Testis (tissue), 5 donors: ENCODE measurements at places on chromosomes 3 and 15. TPM values are rescaled to one million over a fixed set of nuclear protein-coding genes. Genes with fewer than 3 reads are reported as not detected.

DNA sequence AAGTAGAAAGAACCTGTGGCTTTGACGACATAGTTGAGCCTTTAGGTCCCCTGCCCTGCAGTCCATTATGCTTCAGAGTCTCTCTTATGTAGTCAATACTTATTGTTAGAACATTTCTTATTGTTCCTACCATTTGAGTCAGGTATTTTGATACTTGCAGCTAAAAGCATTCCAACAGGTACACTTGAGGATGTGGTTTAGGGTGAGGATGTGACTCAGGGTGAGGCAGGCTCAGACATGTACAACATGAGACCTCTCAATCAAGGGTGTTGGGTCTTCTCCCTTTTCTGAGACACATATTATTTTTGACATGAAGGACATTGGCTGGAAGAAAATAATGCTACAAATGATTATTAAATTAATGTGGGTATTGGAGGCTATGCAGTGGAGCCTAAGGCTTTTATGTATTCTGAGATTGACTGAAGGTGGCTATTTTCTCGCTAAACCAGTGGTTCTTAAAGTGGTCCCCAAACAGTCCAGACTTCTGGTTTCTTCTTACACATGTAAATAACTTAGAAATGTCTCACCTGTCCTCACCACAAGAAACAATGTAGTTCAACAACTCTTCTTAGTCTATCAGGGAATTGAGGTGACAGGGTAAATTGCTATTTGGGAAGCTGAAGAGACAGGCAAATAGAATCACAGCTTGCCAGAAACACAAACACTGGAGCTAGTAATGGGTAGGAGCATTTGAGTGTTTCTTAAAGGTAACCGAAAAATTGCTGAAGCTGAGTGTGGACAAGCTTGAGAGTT, 135.5 kb upstream of the ZPLD1 start:
- DNase-seq = no peak

GRCh38 chr3:59386165-59386564, 336.3 kb upstream of the CFAP20DC start:
- DNase-seq = no peak

GRCh38 chr3:28915741-28916500, 364.9 kb upstream of the RBMS3 start:
- DNase-seq = peak; percentile 21

- DNase-seq = peak; percentile 63
Measured at GRCh38 chr15:83837945-83838571, 184.1 kb downstream of the ADAMTSL3 start.

DNA sequence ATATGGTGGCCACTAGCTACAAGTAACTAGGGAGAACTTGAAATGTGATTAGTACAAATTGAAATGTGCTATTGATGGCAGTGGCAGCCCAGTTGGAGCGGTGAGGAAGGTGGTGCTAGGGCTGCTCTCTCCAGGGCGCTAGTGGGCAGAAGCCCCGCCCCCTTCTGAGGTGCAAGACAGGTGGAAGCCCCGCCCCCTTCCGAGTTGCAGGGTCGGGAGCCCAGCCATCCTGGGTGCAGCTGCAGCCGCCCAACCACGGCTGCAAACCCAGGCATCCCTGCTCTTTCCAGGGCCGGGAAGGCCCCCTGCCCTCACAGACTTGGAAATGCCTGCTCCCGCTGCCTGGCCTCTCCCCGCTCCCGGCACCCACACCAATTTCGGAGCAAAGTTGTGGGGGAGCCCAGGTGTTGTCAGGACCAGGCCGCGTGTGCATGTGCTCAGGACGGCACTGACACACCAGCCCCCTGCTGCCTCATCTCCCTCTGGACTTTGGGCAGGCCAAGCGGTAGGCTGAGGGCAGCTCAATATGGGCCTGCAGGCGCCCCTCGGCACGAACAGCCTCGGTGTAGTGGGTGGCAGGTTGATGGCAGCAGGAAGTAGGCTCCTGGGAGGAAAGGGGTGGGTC, 10.0 kb downstream of the ATR start:
- peak; percentile 64 for DNase-seq

DNA sequence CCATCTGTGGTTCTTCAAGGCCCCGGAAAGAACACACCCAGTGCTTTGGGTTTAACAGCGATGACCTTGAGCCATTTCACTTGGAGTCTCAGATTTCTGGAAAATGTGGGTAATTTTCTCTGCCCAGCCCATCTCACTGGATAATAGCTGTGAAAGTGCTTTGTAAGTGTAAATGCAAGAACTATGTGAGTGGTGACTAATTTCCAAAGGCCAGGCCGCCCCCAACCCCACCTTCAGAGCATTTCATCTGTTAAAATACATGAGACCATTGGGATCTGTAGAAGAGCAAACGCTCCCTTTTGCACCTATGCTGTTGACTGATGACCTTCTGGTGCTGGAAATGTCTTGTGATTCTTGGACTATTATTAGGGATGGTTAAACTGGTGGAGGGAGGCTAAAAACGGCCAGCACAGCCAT, 196.8 kb upstream of the LPP start:
- no peak for DNase-seq

GRCh38 chr3:174016186-174016585, 618.6 kb downstream of the NLGN1 start:
- DNase-seq = no peak

- no peak for DNase-seq
Measured at GRCh38 chr15:33742800-33743199, 225.5 kb upstream of the CHRM5 start.

DNA sequence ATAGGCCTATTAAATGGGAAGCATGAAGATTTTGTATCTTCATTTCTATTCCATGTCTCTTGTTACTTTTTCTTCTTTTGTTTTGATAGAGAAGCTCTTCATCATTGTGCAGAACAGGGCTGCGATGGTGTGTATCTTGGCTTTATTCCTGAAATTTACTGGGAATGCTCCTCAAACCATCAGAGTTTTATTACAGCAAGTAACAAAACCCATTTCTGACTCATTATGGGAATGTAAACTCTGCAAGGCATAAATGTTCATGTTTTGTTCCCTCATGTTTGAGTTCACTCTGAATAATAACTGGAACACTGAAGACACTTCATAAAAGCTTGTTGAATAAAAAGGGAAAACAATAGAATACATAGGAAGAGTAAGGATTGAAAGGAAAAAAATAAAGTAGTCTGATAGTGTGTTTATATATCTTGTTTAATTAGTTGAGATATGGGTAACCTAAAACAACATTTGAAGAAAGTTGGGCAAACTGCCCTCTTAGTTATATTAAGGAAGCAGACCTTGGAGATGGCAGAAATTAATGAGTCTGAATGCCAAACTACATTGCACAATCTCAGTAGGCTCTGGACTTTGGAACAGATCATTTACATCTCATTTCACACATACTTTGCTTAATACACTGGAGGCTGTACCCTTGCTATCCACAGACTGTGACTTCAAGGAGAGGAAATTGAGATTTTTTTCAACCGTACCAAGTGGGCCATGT, 521.5 kb downstream of the GRM7 start:
- DNase-seq = no peak

DNA sequence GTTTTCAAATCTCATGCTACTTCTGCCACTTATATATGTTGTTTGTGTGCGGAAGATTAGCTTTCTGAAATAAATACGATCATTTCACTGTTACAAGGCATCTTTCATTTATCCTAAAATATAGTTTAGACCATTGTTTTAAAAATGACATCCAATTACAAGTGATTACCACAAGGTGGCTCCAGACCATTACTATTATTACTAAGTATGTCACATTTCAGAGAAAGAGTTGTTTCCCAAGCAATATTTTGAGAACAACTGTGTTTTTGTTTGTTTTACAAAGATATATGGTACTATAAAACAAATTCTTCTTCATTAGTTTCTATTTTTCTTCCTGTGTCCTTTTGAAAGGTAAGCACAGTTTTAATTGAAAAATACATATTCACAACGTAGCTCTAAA, 136.0 kb upstream of the RAP2B start:
- DNase-seq = no peak

DNA sequence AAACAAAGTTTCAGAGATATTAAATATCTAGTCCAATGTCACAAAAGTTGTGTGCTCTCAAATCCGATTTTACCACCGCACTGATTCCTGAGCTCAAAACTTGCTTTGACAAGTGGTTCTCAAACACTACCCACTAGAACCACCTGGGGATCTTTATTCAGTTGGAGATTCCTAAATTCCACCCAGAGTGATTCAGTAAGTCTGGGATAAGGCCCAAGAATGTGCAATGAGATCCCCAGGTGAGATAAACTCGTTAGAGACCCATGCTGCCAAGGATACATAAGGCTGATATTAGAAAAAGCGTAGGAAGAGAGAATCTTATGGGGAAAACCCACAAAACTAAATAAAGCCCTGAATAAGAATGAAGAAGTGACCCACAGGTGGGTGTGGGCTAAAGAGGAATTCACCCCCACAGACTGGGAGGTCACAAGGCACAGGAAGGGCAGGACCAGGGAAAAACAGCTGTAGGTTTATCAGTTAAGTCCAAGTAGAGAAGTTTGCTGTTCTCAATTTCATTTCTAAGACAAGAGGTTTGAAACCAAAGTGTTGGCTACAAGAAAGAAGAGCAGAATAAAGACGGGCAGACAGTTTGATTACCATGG, 11.5 kb upstream of the RPS17 start:
- DNase-seq = no peak

DNA sequence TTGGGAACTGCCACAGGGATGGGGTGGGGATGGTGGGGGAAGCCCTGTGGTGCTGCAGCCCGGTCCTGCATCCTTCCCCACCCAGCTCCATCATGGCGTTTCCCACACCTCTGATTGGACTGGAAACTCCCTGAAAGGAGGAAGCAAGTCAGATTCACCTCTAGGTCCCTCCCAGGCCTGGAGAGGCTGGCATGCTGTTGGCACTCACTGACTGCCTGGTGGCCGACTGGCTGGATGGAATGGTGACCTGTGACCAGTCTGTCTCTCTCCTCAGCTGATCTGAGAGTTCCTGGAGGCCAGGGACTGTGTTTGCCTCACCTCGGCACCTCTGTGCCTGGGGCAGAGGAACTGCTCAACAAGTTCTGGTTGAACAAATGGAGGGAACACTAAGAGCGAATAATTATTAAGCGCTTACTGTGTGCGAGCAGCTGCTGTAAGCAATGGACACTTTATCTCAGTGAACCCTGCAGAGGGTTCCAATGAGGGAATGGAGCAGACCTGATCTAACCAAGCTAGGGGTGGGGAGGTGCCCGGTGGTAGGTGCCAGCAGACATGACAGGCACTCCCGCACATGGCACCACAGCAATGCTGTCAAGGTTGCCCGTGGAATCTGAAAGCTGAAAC, 3.5 kb upstream of the HHATL start:
- no peak for DNase-seq

- DNase-seq = no peak
Measured at GRCh38 chr3:7508821-7509220, 647.9 kb downstream of the GRM7 start.

DNA sequence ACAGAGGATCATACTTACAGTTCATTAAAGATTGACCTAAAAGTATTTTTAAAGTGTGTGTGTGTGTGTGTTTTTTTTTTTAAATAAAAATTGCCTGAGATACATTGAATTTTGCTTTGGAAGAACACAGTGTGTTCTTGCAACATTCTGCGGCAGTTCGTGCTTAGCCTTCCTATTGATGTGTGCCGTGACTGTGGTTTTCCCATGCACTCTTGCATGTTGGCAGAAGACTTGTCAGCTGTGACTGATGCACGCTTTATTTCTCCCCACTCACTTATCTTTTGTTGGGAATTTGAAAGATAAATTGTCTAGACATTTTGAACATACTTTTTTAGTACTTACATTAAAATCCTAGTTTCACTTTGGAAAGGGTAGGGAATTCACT, 136.3 kb upstream of the LRRFIP2 start:
- DNase-seq = no peak

GRCh38 chr3:46959161-46959511, 17.4 kb downstream of the CCDC12 start:
- DNase-seq = no peak

- DNase-seq = no peak
Measured at GRCh38 chr3:188607805-188608315, 453.9 kb downstream of the LPP start.

GRCh38 chr3:22620498-22620897, 582.6 kb upstream of the UBE2E2 start:
- DNase-seq = no peak

DNA sequence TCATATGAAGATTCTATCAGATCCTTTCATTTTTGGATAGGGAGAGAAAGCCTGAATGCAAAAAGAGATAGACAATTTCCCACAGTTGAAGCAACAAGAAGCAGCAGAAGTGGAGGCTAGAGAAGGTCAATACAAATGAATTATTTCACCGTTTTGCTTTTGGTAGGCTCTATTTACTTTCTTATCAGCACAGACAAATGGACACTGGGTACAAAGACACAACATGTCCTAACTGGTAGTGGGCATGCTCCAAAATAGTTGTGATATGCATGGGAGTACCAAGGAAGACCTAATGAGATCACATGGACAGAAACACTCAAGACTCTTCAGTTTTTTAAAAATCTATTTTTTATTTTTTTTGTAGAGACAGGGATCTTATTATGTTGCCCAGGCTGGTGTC, 99.4 kb downstream of the XRN1 start:
- DNase-seq = no peak

GRCh38 chr3:136916223-136916622, 41.6 kb upstream of the IL20RB start:
- no peak for DNase-seq

GRCh38 chr3:62281726-62282125, 91.6 kb downstream of the FEZF2 start:
- DNase-seq = no peak

- DNase-seq = no peak
Measured at GRCh38 chr15:60793656-60794055, 314.7 kb upstream of the ICE2 start.

DNA sequence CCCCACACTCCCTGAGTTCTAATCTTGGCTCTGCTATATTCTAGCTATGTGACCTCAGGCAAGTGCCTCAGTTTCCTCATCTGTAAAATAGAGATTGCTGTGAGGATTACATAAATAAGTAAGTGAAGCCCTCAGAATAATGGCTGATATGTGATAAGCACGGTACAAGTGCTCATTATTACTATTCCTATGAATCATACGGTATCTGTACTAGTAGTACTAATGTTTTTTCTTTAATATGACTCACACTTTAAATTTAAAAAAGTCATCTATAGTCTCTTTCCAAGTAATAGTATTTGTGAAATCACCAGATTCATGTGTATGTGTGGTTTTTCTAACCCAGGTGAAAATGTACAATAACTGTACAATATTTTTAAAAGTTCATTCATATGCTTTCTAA, 58.7 kb downstream of the CLDN11 start:
- DNase-seq = no peak

- no peak for DNase-seq
Measured at GRCh38 chr15:40293905-40294895, 11.3 kb upstream of the ANKRD63 start.

The MFGE8 gene
- polyA plus RNA-seq = 137 TPM

The PIERCE2 gene
- polyA plus RNA-seq = 16.0 TPM

The HESX1 gene
- polyA plus RNA-seq = 6.4 TPM

The SLC33A1 gene
- 25.5 TPM for polyA plus RNA-seq

The EPHB1 gene
- polyA plus RNA-seq = 20.8 TPM

The MRPL3 gene
- 104 TPM for polyA plus RNA-seq

The LDHAL6B gene
- 119 TPM for polyA plus RNA-seq

The ESYT3 gene
- polyA plus RNA-seq = 1.2 TPM

The TUBGCP5 gene
- 28.6 TPM for polyA plus RNA-seq

The BFSP2 gene
- not detected for polyA plus RNA-seq
